ENCODE measurements at places on chromosomes 7 and 10.

DNA sequence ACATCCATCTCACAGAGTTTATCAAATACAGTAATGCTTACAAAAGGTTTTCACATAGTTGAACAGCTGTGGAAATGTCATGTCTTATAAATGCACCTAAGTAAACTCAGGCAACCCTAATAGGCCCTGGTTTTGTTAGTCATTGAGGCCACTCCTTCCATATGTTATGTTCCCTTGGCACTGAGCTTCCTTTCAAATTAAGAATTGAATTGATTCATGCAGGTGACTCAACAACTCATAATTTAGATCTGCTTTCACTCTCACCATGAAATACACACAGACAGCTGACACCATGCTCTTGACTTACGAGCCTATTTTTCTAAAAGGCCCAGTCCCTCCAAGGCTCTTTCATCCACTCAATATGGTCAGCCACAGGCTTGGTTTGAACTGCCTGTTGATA lies 476.9 kb downstream of the KCNMA1 start:
- DNase-seq, result no peak

- DNase-seq, result no peak
Measured at GRCh38 chr7:30598121-30598876, 3.6 kb downstream of the GARS1 start.

DNA sequence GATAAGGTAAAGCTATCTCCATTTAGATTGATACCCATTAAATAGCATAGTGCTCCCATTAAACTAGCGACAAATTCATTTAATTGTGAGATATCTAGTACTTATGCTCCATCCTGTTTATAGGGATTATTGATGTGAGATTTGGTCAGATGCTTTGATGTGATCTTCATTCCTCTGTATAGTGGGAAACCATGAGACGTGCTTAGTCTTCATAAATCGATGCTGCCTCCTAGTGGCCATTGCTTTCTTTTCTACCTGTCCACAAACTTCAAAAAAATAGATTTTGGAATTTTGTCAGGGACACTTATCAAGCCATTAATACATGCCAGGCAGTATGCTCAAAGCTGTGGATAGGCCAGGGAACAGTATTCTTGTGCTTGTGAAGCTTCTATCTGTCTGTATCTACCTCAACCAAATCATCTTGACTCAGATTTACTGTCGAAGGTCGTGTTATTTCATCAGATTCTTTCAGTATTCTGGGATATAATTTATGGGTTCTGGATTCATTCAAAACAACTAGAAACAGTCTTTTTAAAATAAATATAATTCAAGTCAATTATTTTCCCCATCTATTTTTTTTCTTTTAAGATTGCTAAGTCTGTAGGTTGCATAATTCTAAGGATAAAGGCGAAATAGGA lies 12.0 kb downstream of the LSM8 start:
- DNase-seq, result peak; percentile 60

DNA sequence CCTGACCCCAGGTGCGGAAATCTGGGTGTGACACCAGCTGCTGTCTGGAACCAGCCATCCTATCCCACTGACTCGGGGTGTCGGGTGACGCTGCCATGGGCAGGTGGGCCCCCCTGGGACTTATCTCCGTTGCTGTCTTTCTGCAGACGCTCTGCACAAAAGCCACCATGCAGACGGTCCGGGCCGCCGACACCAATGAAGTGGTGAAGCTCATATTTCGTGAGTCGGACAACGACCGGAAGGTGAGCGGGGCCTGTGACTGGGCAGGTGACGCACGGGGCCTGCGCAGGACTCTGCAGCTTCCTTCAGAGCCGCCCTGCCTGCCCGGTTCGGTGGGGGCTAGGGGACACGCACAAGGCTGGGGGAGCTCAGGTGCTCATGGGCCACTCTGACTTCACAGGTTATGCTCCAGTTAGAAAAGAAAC lies 36.6 kb downstream of the NKX6-2 start:
- DNase-seq, result no peak

GRCh38 chr10:95408983-95409873 lies 118.4 kb upstream of the PDLIM1 start:
- DNase-seq, result no peak

GRCh38 chr7:20316706-20317105 lies 14.0 kb upstream of the ITGB8 start:
- no peak for DNase-seq

DNA sequence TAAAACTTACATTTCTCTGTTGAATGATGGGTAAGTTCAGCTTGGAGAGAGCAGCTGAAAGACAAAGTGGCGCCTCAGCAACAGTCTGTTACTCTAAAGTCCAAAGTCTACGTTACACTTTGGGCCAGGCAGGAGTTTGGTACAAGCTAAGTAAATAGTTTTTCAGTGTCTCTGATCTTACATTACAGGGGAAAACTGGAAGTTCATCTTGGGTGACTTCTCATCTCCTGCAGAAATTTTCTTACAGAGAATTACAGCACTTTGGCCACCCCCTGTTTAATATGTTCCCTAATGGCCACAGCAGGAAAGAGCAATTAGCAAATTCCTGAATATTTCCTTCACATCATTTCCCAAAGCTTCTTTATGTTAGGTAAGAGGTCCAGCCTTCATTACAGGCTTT lies 67.1 kb downstream of the ABCC2 start:
- no peak for DNase-seq

- DNase-seq, result no peak
Measured at GRCh38 chr7:33190688-33191304, 61.4 kb downstream of the BBS9 start.
